ENCODE measurements at places on chromosomes 5 and 9.

GRCh38 chr5:178126556-178126955 lies 4.3 kb upstream of the RMND5B start:
- DNase-seq = no peak

DNA sequence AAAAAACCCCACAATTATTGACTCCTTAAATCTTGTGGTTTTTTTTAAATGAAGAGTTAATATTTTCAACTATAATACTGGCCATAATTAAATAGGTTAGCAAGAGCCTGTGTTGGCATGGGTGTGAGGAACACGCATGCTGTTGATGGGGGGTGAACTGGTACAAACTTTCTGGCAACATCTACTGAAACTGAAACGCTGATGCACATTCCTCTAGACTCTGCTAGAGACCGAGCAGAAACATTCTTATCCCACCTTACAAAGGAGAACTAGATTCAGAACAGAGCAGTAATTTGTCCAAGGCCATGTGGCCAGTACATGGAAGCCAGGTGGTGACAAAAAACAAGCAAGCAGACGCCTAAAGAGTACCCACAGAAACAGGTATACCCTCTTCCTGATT lies 2.4 kb downstream of the BICD2 start:
- no peak for DNase-seq

DNA sequence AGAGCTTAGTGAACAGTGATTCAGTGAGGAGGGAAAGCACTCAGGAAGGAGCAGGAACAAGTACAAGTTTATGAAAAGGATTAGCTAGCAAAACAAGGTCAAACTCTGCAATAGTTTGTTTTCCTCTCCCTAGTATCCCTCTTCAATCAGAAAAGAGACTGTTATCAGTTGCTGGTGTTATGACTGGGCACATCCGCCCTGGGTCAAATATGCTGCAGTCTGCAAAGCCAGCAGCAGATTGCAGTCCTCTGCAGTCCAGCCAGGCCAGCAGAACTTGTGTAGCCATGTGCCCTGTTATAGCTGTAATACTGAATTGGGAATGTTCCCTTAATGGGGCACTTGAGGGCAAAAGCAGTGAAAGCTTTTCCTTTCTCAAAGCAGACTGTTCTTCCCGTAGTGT lies 12.0 kb downstream of the PCDHAC2 start:
- DNase-seq = no peak

DNA sequence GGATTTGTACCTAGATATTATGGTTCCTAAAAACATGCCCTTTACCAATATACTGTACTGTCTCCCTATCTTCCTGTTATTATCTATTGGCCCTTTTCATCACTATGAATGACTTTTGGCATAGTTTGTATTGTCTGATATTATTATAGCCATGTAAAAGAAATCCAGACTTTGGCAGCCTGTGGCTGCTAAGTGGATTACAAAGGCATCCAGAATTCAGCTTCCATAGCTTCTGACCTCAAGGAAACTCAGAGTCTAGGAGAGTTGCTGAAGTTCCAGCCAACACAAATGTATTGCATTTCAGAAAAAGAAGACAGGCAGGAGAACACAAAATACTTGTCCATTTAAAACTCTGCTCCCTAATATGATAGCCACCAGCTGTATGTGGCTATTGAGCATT lies 319.2 kb upstream of the MPDZ start:
- DNase-seq = peak; percentile 21

DNA sequence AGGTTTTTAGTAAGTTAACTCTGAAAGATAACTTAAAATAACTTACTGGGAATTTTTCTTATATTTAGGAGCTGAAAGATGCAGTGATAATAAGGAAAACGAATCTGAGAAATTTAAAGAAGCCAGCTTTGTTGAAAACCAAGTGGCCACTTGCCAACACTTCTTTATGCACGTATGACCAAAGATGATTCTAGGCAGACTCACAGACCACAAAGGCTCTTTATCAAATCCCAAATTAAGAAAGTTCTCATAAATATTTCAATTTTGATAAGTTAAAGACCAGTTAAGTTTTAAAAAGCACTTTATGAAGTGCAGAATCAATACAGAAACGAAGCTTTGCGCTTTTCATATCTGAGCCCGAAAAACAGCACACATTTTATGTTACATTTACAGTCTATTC lies 1.5 kb downstream of the AFF4 start:
- DNase-seq = peak; percentile 72

- DNase-seq = peak; percentile 47
These were observed 5.6 kb downstream of the PTCD2 start for GRCh38 chr5:72325566-72326305.

DNA sequence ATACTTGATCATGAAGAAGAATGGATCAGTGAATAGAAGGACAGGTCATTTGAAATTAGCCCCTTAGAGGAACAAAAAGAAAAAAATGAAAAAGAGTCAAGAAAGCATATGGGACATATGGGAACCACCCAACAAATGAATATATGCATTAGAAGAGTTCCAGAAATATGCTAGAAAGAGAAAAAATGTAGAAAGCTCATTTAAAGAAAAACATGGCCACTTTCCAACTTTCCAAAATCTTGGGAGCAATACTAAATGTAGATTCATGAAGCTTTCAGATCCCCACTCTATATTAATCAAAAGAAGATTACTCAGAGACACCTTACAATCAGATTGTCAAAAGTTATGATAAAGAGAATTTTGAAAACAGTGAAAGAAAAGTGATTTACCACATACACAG lies 334.8 kb upstream of the NMUR2 start:
- no peak for DNase-seq

DNA sequence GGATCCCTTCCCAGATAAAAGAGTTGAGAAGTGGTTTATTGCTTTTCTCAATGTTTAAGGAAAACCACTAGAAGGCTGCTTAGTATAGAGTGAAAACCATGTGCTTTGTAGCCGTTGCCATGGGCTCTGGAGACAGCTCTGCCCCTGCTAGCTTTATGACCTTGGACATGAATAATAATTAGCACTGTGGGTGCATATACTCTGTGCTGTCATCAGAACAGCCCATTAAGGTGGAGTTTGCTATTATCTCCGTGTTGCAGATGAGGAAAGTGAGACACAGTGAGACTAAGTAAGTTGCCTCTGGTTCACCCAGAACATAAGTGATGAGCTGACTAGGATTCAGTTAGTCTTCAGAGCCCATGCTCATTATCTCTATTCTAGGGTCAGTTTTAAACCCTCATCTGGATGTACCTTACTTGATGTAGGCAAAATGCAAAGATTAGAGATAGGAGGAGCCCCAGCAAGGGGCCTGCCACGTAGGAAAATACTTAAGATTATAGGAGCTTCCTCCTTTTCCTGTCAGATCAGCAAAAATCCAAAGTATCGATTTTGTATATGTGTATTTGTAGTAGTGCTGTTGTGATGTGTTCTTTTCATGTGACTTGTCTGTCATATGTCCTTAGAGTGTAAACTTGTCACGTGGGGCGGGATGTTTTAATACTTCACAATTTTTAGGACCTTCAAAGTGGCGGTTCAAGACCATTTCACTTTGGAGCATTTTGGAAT lies 102.5 kb downstream of the TLE4 start:
- DNase-seq = no peak

DNA sequence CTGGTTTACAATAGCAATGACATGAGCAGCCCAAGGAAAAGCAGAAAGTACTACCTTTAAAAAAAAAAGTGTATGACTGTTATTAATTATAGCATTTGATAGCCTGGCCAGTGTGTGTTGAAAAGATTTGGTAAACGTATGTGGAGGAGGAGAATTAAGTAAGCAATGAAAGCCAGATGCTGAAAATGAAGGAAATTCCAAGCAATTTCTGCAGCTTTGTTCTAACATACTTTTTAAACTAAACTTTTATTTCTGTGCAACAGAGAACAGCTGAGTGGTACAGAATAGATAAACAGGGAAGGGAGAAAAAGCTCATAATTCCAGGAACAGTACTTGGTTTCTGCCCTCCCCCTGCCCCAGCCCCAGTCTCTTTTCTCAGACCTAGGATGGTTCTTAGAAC lies 252.6 kb downstream of the ADAMTSL1 start:
- DNase-seq = peak; percentile 32

- no peak for DNase-seq
These were observed 930.2 kb downstream of the MAT2B start for GRCh38 chr5:164435576-164435975.

DNA sequence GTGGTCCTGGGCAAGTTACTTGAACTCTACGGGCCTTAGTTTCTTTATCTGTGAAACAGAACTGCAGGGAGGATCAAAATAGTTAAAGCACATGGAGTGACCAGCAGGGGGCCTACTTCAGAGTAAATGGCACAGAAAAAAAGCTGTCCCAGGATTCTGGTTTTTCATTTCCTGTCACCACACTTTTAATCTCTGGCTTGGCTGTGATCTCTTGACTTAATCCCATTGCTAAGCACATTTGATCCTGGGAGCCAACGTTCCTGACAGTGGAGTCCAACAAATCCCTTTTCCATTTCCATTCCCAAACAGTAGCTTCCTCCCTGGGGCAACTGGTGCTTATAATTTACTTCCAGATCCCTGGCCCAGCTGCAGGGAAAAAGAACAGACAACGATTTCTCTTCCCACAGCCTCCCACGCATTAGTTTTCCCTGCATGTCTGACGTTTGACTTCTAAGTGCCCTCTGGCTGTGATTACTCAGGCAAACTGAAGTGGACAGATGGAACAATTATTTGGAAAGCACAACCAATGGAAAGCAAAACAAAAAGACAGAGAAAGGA lies 136.5 kb upstream of the STK32A start:
- DNase-seq = peak; percentile 69

GRCh38 chr5:141155540-141156374 lies 5.9 kb downstream of the PCDHB6 start:
- no peak for DNase-seq

GRCh38 chr5:54445691-54446378 lies 9.7 kb upstream of the HSPB3 start:
- no peak for DNase-seq

DNA sequence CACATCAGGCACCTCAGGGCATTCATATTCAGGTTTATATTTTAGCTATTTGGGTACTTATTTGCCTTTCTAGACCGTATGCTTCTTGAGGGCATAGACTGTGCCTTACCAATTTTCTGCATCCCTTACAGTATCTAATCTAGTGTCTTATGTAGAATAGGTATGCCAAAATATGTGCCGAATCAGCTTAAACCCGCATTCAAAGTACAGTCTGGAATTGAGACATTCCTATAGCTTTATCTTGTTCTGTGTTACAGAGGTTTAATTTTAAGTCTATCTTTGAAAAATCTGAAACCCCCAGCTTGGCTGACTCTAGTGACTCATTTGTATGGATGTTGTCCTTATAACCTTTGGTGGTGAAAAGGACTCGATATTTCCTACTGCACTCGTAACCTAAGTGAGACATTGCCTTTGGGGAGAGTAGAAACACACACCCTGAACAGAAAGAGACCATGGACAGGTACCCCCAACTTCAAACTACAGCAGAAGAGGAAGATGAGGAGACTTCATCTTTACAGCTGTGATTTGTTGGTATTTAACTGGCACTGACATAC lies 27.0 kb upstream of the TMOD1 start:
- DNase-seq = peak; percentile 30

GRCh38 chr5:120225524-120225923 lies 238.6 kb upstream of the PRR16 start:
- DNase-seq = no peak

GRCh38 chr9:18437315-18438201 lies 36.4 kb upstream of the ADAMTSL1 start:
- DNase-seq = peak; percentile 54

DNA sequence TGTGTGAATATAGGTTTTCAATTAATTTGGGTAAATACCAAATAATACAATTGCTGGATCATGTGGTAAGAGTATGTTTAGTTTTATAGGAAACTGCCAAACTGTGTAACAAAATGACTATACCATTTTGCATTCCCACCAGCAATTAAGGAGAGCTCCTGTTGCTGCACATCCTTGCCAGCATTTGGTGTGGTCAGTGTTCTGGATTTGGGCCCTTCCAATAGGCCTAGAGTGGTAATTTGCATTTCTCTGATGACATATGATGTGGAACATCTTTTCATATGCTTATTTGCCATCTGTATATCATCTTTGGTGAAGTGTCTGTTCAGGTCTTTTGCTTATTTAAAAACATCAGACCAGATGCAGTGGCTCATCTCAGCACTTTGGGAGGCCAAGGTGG lies 11.6 kb upstream of the RFK start:
- DNase-seq = no peak

DNA sequence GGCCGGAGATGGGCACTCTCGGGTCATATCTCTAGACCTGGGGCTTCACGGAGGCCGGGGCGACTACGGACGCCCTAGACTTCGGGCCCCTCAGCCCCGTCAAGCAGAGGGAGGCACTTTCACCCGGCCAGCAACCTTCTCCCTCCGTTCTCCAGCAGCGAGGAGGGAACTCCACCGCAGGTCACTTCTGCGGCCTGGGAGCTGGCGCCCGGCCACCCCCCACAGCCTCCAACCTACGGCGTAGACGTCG lies 201 bp downstream of the DOLK start:
- DNase-seq = no peak

DNA sequence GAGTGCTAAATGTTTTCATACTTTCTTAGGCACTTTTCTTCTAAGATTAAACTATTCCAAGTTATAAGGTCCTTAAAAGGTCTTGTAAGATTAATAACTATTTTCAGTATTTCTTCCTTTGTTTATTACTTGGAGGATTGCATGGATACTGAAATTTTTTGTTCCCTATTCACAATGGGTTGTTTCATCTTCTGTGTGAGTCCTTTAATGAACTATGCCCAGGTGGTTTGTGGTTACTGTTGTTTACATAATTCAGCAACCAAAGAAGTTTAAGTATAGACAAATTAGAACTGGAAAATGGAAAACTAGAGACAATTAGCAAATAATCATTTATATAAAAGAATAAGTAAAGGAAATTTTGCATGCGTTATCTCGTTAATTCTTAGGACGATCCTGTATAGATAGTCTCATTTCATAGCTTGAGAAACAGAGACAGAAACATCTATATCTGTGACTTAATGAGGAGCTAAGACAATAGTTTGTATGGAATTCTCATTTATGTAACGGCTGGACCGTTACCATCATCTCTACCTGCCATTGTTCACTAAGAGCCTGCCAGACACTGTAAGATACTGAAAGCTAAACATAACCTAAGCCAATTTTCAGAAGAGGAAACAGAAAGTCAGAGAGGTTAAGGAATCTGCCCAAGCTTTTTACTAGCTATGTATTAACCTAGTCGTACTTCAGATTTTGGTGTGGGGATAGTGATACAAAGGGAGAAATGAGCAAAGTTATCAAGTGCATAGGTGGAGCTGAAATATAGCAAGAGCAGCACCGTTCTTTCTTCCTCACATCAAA lies 148.2 kb downstream of the PAM start:
- no peak for DNase-seq

DNA sequence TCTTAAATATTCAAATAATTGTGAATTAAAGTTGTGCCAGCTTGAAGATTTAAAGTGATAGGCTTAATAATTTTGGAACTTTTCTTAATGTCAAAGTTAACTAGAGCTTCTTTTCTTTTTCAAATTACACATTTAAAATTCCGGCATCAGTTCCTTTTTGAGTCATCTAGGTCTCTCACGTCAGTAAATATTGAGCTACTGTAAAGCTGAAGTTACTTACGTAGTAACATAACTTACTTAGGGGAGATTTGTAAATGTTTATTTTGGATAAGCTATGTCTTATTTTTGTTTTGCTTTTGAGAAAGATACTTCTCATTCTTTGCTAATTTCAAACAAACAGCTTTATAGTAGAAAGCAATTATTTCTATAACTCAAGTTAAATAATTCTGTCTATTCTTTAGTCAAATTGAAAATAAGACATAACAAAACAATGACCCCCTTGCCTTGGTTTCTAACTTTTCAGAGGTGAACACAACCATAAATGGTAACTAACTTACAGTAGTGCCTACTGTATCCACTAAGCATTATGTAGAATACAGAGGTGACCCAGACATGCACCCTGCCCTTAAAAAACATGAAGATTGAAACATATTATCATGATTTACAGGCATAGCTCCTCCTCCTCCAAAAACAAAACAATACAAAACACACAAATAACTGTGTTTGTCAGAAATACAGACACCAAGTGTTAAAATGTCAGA lies 29.8 kb downstream of the CD274 start:
- no peak for DNase-seq
